ENCODE measurements at places on chromosomes 16 and 17.

GRCh38 chr16:54454616-54455015 lies 168.0 kb upstream of the IRX3 start:
- DNase-seq = no peak

DNA sequence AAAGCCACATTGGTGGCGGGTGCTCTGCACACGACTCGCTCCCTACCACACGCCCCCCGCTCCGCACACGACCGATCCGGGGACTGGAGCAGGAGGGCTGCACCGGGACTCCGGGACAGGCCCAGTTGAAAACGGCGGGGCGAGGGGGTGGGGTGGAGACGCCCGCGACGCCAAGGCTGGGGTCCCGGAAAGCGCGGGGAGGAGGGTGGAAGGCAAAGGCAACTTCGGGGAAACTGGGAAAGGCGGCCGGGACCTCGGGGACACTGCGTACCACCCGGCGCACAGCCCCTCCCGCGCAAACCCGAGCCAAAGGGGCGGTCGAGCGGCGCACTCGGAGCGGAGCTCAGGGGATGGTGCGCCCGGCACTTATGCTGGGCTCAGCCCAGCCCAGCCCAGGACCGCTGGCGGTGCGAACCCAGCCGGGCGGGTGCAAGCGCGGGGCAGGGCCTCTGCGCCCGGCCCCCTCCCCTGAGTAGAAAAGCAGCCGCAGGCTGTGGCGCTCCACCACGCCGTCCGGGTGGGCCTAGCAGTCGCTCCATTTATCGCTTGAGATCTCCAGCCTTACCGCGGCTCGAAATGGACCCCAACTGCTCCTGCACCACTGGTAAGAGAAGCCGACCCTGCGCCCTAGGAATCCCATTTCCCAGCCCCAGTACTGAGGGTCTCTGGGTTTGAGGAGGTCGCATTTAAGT lies at the start of gene MT1M:
TSS of gene MT1M (plus strand) at position 504 of the 692 bp plus-strand sequence. CDS start at position 577, 73 bp downstream.
- peak; percentile 40 for DNase-seq

- no peak for DNase-seq
Measured at GRCh38 chr16:3574195-3574594, 3.0 kb downstream of the NLRC3 start.

DNA sequence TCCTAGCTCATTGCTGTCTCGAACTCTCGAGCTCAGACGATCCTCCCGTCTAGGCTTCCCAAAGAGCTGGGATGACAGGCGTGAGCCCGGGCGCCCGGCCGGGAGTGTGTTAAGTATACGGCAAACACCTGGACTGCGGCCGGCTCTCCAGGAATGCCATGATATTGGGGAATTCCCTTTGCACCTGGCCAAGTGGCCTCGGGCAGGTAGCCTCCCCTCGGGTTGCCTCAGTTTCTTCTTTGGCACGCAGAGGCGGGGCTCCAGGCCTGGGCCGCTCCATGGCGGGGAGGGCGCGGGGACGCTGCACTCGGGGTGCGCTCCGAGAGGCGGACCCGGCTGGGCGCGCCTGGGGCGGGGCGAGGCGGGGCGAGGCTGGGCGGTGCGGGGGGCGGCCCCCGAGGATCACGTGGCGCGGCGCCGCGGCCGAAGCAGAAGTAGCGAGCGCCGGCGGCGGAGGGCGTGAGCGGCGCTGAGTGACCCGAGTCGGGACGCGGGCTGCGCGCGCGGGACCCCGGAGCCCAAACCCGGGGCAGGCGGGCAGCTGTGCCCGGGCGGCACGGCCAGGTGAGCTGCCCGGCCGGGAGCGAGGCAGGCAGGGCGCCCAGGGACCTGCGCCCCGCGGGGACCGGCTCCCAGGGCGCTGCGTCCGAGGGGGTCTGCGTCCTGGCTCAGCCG lies at the start of gene PLCG2:
TSS of gene PLCG2 (plus strand) at position 431 of the 675 bp plus-strand sequence. CDS start 6,699 bp downstream, outside the sequence.
- peak; percentile 78 for DNase-seq

DNA sequence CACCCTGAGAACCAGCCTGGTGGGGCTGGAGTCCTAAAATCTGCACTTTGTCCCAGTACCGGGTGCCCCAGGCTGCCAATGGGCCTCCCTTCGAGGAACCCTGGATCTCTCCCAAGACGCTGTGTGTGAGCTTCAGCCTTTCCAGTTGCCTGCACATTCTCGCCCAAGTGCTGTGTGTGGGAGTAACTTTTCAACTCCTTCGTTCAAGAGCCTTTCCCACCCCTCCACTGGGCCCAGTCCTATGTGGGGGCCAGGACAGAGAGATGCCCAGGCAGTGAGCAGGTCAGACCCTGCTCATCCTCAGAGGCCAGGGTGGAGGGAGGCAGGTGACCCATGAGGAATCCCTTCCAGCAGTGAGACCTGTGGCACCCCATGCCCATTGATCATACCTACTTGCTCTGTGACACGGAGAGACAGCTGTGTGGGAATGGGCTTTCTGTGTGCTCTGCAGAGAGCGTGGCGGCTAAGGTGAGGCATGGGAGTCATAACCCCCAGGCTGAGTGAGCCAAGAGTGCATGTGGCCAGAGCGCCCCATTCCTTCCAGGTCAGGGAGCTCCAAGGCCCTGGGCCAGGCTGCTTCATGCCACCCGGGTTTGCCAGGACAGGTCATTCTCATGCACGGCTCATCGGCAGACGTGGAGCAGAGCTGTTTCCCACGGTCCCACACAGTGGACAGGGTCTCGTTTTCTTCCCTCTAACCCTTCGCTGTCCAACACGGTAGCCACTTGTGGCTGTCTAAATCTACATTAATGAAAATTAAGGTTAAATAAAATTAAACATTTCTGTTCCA lies 154.4 kb downstream of the CLEC16A start:
- DNase-seq = no peak

DNA sequence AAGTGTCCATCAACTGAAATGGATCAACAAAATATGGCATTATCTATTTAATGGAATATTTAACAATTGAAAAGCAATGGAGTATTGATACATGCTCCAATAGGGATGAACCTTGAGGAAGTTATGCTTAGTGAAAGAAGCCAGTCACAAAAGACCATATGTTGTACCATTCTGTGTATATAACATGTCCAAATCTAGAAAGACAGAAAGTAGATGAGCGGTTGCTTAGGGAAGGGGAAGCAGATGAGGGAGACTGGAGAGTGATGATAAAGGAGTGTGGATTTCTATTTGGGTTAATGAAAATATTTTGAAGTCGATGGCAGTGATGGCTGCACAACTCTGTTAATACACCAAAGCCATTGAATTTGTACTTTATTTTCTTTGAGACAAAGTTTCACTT lies 8.5 kb upstream of the ERN1 start:
- DNase-seq = no peak

DNA sequence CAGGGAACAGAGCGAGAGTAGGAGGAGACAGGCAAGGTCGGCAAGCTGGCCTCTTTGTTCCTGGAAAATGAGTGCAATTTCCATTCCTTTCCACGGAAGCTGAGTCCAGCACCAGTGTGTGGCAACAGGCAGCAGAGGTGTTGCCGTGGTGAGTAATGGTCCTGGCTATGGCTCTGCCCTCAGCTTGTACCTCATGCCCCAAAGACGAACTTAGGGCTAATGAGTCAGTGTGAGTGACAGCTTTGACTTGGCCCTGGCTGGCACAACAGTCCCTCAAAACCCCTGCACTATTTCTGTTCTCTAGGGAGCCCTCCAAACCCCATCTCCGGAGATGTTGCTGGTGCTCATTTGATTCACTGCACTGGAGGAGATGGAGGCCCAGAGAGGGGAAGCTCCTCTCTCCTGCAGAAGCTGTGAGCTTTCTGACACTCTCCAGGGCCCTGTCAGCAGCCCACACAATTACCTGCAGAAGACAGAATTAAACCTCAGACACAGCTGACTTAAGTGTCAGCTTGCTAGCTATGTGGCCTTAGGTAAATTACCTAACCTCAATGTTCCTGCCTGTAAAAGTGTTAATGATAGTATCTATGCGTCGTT lies 129.9 kb downstream of the TMEM132E start:
- no peak for DNase-seq

- no peak for DNase-seq
Measured at GRCh38 chr17:55710829-55711496, 11.7 kb downstream of the TMEM100 start.

GRCh38 chr16:20873331-20873730 lies 26.8 kb downstream of the DCUN1D3 start:
- no peak for DNase-seq

DNA sequence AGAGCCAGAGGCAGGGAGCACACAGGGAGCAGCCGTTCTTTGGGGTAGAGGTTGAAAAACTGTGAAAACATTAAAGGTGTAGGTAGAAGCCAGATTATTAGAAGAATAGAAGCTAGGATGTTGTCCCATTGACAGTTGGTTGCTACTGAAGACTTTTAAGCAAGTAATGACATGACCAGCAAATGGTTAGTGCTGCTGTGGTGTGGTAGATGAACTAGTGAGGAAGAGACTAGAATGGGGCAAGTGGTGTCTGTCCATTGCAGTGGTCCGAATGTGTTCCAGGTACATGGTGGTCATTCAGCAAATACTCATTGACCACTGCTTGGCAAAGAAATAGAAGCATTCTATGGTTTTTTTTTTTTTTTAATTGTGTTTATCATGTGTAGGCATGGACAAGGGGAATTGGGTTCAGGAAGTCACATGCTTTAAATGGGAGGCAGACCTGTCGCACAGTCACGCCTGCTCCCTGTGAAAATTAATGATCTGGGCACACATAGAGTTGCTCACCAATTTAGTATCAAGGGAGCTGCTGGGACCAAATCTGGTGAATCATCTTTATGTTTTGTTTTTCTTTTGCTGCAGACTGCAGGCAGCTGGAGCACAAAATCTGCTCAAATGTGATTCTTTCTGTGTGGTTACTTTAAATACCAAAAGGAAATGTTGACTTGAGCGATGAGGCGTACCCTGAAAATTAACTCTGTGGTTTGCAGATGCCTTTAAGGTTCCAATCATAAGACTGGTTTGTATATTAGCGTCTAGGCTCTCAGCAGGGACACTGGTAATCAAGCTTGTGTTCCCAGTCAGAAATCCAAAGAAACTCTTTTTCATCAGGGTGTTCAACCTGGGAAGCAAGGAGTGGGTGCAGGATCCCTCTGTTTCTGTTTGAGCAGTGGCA lies 30.7 kb downstream of the YPEL2 start:
- DNase-seq = peak; percentile 86

GRCh38 chr17:1847191-1847590 lies 17.4 kb downstream of the RPA1 start:
- no peak for DNase-seq

All from ELR (cell line).